Stimulated activated CD4-positive, alpha-beta T cell treated with anti-CD3 and anti-CD28 coated beads, Interleukin-1b, Interleukin-23, amount 100 ng/mL, for 4 hours (primary cell): ENCODE measurements at places on chromosomes 2 and 18.

DNA sequence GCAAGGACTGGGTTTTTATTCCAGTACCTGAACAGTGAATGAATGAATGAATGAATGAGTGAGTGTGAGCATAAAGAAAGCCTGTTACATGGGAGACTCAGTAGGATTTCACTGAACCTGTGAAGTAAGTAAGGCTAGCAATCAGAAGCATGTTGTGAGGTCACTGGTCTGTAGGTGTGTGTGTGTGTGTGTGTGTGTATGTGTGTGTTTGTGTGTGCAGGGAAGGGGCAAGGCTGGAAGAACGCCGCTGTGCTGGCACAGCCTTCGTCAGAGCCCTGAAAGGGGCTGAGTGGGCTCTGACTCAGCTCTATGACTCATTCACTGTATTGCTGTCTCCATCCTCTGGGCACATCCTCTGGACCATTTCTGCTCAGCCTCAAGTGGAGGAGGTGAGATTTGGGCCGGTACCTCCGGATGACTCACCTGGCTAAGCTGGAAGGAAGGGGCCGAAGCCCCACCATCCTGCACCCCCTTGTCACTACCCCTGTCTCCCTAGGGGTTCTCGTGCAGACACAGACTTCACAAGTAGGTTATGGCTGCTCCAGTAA is 51.4 kb upstream of the MRPL33 start:
- peak; percentile 34 for DNase-seq

GRCh38 chr2:112305132-112305531 is 29.7 kb downstream of the ZC3H6 start:
- no peak for DNase-seq

- peak; percentile 62 for DNase-seq
Measured at GRCh38 chr2:11753886-11754699, 7.7 kb downstream of the LPIN1 start.

- DNase-seq, result no peak
Measured at GRCh38 chr2:55403256-55403998, 16.2 kb downstream of the CCDC88A start.

DNA sequence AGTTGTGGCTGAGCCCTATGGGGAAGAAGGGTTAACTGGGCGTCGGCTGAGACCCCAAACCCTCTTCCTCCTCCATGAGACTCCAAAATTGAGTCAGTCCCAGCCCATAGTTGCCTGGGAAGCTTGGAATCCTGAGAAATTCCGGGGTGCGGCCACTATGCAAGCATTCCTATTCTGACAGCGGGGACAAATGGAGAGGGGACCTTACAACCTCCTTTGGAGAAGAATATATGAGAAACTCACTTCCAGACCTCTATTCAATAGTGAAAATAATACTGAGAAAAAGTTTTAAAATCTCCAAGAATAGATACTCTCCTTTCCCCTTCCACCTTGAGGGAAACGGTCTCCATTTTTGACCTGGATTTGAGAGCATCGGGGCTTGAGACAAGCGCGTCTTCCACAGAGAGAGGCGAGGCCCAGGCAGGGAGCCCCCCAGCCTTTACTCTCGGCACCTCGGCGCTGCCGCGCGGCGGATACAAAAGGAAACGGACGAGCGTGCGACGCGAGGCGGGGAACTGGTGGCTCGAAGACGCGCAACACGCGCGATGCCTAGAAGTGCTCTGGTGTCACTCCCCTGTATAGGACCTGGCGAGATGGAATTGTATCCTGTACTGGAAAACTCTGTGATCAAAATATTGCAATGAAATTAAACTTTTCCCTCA is 11.1 kb downstream of the NR4A2 start:
- no peak for DNase-seq

DNA sequence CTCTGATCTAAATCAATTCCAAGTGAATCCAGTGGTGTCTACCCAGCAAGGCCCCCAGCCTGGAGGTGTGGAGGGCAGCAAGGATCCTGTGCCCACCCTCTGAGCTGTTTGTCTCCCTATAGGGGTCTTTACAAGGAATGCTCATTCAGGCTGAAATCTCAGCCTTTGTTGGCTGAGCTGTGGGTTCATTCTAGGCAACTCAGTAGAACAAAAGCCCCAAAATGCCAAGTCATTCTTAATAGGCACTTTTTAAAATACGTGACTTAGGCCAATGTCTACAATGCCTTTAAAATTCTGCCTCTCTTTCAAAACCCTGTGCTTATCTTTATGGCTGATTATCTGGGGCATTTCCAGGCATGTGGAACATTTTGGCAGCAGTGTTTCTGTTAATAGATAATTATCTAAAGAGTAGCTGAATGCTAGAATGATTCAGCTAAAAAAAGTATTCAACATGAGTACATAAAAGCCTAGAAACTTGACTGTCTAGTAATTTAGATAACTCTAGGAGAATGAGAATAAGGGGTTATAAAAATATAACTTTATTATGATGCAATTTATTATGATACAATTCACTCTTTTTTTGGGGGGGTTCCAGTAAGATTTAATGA is 7.4 kb downstream of the UGT1A6 start:
- DNase-seq, result no peak

- no peak for DNase-seq
Measured at GRCh38 chr2:48131539-48132270, 225.4 kb upstream of the FBXO11 start.

DNA sequence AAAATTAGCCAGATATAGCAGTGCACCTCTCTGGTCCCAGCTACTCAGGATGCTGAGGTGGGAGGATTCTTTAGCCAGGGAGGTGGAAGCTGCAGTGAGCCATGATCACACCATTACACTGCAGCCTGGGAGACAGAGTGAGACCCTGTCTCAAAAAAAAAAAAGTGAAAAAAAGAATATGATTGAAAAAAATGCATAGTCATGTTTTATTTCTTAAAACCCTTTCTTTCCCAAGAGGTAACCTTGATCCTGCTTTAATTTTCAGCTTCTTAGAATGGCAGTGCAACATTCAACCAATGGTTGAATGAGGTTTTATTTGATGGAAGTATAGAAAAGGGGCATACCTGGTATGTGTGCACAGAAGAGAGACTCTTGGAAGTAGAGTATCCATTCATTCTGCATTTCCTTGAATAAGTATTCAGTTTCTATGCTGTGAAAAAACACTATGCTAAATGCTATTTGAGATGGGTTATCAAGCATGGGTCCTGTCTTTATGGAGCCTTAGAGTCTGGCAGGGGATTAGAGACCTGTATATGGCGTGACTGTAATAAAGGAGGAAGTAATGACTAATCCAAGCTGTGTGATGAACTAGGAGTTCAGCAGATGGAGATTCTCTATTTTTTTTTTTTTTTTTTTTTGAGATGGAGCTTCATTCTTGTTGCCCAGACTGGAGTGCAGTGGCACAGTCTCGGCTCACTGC is 146.3 kb downstream of the WDSUB1 start:
- DNase-seq, result no peak

- DNase-seq, result no peak
Measured at GRCh38 chr2:222783592-222783991, 77.2 kb upstream of the ACSL3 start.

GRCh38 chr18:77112747-77113092 is 19.9 kb downstream of the MBP start:
- no peak for DNase-seq

DNA sequence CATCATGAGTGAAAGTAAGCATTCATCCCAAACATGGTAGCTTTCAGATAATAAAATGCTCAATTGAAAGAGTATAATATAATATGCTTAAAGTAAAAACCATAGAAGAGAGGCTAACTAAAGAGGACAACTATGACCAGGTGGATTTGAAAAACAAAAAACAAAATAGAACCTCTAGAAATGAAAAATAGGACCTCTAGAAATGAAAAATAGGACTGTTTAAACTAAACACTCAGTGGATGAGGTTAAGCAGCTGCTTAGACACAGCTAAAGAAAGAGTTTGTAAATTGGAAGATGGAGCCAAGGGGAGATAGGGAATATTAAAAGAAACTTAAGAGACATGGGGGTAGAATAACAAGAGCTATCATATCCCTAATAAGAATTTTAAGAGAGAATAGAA is 301.6 kb downstream of the BCL2 start:
- no peak for DNase-seq

DNA sequence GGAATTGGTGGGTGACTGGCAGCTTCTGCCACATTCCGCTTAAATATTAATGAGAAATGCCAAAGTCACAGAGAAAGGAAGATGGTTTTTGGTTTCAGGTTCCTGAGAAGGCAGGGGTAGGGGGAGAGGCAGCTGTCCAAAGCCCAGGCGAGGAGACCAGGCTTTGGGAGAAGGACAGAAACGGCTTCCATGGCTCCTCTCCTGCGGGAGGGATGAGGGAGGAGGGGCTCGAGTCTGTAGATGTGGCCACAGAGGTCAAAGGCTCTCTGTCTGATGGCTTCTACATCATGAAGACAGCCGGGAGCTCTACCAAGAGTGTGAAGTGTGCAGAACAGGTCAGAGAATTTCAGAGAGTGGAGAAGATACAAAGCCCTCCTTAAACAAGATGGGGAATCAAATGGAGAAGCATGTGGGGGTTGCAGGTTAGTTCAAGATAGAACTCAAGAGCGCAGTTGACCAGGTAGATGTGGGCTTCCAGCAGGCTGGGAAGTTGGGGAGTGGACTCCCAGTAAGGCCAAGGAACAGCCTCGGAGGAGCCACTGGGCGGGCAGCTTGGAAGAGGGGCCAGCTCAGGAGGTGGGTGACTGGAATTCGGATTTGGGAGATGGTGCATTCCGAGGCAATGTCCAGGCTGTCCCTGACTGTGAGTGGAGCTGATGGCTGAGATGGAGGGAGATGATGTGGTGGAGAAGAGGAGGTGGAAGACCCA is 23.8 kb upstream of the HPCAL1 start:
- no peak for DNase-seq

GRCh38 chr2:38141501-38141900 is 65.5 kb upstream of the CYP1B1 start:
- no peak for DNase-seq

DNA sequence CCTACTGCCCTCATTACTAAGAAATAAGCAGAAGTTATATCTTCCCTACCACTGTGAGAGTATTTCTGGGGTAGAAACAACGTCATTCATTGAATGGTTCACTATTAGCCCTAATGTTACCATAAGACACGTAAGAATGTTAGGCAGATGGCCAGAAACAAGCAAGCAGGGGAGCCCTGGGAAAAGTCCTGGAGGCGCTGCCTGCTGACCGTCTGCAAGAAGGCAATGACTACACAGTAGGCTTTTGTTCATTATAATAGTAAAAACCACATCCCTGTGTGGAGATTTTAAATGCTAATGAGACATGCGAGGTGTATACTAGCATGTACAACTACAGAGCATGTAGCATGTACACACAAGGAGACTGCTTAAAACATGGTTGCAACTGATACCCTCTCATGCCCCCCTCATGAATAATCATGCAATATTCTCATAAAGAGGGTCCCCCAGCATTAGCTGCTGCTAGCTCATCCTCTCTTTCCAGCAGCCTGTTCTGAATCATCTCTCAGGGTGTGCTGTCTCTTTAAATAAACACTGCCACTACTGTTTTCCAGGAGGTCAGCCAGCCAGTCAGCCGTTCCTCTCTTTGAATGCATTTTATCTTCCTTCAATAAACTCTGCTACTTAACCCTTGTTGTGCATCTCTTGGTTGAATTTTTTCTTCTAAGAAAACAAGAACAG is 23.6 kb downstream of the SUCLG1 start:
- DNase-seq, result no peak

- no peak for DNase-seq
Measured at GRCh38 chr2:99656994-99657393, 167.2 kb upstream of the REV1 start.

DNA sequence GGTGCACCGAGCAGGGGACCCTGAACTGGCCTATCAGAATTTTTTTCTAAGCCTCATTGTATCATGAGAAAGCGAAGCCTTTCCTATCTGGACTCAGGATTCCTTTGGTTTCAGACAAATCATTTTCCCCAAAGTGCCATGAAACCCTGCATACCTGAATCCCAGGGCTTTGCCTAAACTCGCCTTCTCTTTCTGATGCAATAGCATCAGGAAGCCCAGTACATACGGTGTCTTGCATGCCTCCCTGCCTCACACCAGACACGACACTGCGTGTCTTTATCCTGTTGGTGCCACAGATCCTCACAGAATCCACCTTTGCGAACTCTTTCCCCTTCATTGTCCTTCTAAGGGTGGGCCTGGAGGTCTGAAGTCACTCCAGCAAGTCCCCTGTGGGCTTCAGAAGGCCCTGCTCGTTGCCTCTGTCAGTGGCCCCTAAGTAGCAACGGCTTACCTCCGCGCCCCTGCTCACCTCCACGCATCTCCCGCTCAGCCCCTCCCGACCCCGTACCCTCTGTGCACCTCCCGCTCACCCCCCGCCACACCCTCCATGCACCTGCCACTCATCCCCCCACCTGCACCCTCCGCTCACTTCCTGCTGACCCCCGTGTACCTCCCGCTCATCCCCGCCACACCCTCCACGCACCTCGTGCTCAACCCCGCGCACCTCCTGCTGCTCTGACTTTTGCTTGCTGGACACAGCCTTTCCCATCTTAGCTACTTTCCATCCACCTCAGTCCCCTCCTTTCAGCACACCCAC is 83.4 kb downstream of the TPGS2 start:
- no peak for DNase-seq

DNA sequence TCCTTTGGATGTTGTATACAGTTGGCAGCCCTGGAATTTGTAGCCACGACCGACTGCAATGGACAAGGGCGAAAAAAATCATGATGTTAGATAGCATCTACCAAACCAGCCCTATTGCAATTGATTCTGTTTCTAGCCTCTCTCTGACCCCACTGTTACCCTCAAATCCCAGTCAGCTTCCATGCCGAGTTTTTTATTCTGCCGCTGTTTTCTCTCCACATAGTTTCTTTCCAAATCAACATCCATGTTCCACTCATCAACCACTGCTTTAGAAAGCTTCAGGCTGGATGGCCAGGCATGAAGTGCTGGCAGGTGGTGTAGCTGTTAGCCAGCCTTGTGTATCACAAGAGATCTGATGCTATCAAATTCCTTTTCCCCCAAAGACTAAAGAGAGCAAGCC is 272.8 kb downstream of the FIGN start:
- no peak for DNase-seq
